Left cardiac atrium (tissue), 4 donors: ENCODE measurements at places on chromosomes 12 and 14. TPM values are rescaled to one million over a fixed set of nuclear protein-coding genes. Genes with fewer than 3 reads are reported as not detected.

NAA25 gene
- total RNA-seq, result 11.6 TPM

TAS2R20 gene
- total RNA-seq, result 0.94 TPM

DNA sequence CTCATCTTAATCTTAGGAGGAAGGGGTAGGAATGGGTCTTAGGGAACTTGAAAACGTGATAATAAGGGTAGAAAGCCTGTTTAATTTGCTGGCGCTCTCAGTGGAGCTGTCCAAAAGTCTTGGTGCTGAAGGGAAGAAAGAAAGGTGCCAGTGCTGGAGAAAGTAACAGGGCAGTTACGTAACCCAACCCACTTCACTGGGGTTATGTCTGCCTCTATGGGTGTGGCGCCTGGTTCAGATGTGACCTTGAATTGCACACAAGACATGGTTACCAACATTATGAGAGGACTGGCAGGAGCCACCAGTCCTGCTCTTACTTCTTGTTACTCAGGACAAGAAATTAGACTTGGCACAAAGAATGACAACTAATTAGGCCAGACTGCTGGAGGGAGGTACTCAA is 18.6 kb upstream of the GPATCH2L start:
- DNase-seq, result no peak

GRCh38 chr14:101909371-101910096 is 54.8 kb upstream of the DYNC1H1 start:
- DNase-seq, result no peak

- no peak for DNase-seq
These were observed 37.0 kb upstream of the FRMD6 start for GRCh38 chr14:51614707-51615106.

GRCh38 chr12:127297327-127297726 is 969.6 kb upstream of the TMEM132C start:
- DNase-seq, result no peak

DNA sequence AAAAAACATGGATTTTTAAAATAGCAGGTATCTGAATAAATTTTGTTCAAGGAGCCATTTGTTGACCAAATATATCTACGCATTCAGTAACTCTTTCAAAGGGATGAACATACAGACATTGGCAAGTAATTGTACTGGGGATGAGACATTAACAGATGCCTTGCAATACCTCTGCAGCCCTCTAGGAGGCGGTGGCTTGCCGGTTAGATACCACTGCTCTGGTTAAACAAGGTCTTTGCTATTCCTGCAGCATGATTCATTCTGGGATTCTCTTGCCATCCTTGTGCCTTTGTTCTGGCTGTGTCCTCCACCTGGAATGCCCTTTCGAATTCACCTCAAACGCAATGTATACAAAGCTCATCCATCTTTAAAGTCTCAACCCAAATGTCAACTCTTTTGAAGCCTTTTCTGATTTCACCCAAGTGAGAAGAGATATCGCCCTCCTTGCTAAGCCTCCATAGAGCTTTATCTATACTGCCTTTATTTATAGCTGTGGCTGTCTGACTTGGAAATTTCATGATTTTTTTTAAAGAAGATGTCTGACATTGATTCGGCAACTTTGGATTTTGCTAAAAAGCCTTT is 131.0 kb upstream of the SRRM4 start:
- no peak for DNase-seq

DNA sequence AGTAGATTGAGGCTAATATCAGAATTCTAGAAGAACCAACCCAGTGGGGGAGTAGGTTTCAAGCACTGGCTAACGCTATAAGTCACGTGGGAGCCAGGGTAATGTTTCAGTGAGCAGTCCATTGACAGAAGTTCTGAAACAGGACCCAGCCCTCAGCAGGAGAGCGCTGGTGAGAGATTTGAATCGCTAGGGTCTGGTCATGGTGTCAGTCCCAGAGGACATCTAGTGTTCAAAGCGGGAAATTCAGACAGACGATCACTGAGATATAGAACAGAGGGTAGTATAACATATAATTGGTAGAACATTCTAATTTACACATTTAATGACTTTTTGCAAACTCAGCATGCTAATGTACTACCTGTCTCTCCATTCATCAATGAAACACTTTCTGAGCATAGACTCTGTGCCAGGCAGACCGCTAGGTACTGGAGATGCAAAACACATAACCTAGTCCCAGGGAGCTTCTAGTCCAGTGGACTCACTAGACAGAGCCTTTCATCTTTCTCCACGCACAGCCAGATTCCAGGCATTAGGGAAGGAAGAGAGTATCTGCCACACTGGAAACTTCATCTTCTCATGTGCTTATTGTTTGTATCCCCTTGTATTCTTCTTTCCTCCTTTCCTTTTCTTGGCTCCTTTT is 35.4 kb upstream of the RNASE3 start:
- peak; percentile 45 for DNase-seq

GRCh38 chr14:58765418-58765831 is 127.7 kb downstream of the DACT1 start:
- no peak for DNase-seq

GRIP1 gene
- 12.7 TPM for total RNA-seq

DNA sequence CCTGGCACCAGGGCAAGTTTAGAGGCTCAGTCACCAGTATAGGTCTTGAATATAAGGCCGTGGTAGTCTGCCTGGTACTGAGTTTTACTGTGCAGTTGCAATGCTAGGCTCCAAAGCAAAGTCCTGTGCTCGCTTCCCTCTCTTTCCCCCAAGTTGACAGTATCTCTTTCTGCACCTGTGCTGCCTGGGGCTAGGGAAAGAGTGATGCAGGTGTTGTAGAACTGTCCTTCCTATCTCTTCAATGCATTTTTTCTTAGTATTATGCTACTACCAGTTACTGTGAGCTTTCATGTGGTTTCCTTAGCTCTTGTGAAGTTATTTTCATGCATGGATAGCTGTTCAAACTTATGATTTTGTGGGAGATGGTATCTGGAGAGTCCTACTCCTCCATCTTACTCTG is 359.2 kb downstream of the SYT1 start:
- DNase-seq, result no peak

GRCh38 chr12:70853326-70853725 is 67.2 kb downstream of the PTPRR start:
- peak; percentile 16 for DNase-seq

DNA sequence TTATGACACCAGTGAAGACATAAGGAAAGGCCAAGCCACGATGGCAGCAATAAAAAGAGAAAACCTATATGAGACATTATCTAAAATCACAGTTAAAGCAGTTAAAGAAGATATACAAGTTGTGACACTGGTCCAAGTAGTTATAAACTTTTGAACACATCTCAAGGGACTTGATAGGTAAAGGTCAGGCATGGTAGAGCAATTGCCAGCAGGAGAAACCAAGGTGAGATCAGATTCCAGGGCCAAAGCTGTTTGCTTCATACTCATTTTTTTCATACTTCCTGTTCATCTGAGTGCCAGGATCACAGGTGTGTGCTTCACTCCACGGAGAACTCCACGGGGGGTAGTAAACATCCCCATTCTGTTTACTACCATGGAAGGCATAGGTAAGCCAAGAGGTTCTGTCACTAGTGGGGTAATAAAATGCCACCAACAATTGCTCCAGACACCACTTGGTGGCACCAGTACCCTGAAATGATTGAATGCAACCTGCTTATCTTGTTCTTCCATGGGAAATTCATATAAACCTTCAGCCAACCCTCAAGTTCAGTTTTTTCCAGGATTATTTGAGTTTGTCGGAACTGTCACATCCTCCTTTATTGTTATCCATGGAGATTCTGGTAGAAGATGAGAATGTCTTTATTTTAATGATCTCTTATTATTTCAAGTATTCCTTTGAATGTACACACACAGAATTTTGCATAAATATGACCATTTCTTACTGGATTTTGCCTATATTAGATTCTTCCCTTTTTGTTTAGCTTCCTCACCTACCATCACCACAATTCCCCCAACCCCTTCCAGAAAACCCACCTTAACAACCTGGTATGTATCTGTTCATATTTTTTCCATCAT is 59.2 kb upstream of the TSPAN8 start:
- DNase-seq, result no peak

DNA sequence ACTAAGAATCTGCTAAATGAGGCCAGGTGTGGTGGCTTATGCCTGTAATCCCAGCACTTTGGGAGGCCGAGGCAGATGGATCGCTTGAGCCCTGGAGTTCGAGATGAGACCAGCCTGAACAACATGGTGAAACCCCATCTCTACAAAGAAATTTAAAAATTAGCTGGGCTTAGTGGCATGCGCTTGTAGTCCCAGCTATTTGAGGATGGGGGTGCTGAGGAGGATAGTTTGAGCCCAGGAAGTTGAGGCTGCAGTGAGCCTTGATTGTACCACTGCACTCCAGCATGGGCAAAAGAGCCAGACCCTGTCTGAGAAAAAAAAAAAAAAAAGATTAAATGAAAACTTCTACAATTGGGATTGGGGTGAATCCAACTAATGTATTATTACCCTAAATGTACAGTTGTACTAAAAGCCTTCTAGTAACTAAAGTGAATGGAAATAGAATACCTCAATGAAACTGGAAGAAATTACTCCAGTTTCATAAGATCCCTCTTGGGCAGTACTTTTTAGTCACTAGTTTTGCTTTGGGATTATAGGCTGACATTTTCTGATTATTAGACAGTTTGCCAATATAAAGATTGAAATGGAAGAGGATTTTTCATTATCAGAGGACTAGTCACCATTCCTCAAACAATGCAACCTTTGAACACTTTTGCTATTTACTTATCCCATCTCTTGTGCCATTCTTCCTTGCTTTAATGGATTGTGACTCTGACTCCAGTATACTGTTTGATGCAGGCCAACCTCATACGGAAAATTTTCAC is 14.3 kb downstream of the COCH start:
- DNase-seq, result no peak

KRT83 gene
- total RNA-seq, result not detected

LRRC23 gene
- 10.5 TPM for total RNA-seq

EIF2S3B gene
- total RNA-seq, result 0.41 TPM

KLHL33 gene
- 0.34 TPM for total RNA-seq

DNA sequence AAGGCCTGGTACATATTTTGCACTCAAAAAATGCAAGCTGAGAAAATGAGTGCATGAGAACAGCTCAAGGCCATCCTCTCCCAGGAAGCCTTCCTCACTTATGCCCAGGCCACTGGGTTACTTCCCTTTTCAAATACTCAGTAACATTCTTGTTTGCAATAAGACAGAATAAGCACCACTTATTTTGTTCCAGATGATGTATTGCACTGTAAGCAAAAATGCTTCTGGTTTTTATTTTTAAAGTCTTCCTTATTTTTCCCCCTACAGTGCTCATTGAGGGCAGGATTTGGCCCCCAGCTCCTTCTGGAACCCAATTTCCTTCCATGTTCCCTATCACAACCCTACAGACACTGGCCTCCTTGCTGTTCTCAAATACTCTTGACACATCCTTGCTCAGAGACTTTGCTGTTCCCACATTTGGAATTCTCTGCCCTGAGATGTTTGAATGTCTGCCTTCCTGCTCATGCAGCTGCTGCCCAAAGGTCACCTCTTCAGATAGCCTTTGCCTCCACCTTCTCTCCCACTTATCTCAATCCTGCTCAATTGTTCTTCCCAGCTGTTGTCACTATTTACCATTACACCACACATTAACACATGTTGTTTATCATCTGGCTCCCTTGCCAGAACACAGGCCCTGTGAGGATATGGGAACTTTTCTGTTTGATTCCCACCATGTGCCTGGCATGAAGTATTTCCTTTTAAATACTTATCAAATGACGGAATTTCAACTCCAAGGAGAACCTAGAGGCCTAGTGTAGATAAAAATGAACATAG is 49.9 kb downstream of the IFNG start:
- no peak for DNase-seq

DNA sequence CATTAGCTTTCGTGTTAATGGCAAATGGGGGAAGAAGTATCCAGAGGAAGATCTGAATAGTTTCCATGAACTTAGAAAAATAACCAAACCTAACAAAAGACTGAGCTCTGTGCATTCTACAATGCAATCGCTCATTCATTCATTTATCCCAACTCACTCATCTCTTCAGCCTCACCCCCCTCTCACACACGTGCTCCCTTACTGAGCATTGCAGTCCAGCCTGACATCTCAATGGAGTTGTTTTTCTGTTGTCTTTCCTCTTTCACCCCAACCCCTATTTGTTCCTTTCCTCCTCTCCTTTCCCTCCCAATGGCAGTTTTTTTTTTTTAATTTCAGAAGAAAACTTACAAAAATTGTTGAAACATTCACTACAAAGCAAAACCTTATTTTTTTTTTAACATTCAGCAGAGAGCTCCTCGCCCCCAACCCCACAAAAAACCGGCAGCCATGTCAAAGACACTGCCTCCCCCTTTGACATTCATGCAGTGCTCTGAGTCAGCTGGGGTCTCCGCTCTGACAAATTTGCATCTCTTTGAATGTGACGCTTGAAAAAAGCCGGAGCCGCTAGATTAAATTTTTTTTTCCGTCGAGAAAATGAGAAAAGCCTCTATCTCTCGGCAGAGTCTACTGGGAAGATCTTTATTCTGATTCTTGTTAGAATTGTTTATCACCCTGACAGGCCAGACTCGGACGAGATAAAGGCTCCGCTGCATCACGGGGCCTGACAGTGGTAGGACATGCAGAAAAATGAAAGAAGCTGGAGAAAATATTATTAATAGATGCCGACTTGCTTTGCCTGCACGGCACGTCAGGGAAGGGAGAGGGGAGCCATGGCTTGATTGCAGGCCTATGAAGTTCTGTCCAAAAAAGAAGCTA is 775.6 kb downstream of the VRK1 start:
- DNase-seq, result no peak

DNA sequence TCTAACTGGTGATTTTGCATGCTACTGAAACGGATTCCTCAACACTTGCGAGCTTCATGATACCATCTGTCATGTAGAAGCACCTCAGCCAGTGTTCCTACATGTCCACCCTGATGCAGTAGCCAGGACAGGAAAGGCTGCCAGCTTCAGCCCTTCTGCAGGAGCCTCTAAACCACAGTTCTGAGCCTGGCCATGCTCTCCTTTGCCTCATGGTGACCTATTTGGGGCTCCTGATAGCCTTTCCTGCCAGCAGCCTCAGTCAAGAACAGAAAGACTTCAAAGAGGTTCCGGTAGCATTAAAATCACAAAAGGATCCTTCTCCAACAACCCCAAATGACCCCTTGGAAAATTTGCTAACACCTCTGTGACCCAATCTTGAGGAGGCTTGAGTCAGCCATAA is 96.0 kb downstream of the CNTN1 start:
- DNase-seq, result no peak

GRCh38 chr12:25745281-25745680 is 192.2 kb upstream of the LMNTD1 start:
- no peak for DNase-seq

KCNA5 gene
- 94.8 TPM for total RNA-seq

DNA sequence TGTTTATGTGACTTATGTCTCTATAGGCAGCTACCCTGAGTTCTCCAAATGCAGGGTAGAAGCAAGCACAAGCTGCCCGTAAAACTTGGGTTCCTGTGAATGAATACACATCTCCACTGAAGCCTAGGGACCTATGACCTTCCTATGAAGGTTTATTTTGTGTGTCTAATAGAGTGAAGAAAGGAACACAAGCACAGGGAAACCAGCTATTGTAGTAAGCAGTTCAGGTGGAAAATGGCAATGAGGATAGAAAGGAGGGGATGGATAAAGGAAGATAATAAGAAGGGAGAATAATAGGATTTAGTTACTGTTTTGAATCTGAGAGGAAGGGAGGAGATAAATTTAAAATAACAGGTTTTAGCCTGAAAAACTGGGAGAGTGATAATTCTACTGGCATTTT is 2.4 kb downstream of the PFKM start:
- DNase-seq, result no peak

LMO3 gene
- 7.6 TPM for total RNA-seq

SMOC1 gene
- total RNA-seq, result 14.9 TPM

RNF34 gene
- 23.5 TPM for total RNA-seq
